ENCODE measurements at places on chromosomes 5 and 9.

GRCh38 chr5:172749881-172750633 lies 20.9 kb downstream of the DUSP1 start:
- DNase-seq = no peak

GRCh38 chr5:180214870-180215770 lies 6.1 kb upstream of the RASGEF1C start:
- no peak for DNase-seq

DNA sequence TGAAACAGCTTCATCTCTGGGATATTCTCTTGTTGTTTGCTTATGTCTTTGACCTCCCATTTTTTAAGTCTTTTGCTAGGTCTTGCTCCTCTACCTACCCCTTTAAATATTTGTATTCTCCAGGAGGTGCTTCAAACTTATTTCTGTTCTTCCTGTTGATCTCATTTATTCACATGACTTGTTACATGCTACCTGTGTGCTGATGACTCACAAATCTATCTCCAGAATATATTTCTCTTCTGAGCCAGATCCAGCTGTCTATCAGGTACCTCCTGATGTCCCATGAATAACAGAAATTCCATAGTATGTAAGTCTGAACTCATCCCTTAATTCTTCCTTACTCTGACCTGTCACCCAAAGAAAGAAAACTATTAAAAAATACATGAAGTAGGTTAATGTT lies 11.0 kb downstream of the NIPBL start:
- DNase-seq = no peak

- DNase-seq = no peak
Observed at GRCh38 chr5:95773335-95774059, 42.4 kb downstream of the RHOBTB3 start.

- DNase-seq = no peak
Observed at GRCh38 chr5:77774981-77775789, 954 bp downstream of the TBCA start.

DNA sequence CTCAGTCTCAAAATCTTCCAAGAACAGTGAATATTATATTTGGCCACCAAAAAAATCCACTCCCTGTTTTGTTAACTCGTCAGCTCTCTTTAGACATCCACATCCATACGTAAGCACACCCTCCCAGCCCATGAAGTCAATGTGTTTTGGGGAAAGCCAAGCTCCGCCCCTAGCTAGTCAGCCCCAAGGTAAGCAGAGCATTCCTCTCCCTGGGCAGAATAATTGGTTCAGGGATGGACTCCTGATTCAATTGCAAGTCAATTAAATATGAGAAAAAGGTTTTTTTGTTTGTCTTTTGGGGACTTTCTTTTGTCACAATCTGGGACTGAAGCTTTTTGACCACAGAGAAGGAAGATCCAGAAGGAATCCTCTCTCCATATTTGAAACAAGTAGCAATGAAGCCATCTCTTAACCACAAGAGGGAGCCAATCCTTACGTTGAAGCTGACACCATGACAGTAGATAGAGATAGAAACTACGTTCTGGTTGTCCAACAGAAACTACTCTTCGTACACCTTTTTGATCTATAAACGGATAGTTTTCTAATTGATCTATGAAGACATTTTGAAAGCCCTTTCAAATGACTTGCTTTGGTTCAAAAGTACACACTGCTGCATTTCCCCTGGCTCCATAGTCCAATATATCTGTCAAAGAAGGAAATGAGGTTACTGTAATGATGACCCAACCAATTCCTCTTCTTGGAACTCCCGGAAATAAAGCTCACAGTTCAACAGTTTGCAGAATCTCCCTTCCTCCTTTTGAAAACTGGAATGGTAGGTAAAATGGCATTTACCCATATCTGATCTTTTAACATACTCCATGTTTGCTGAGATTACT lies 166.4 kb downstream of the TLE1 start:
- no peak for DNase-seq

DNA sequence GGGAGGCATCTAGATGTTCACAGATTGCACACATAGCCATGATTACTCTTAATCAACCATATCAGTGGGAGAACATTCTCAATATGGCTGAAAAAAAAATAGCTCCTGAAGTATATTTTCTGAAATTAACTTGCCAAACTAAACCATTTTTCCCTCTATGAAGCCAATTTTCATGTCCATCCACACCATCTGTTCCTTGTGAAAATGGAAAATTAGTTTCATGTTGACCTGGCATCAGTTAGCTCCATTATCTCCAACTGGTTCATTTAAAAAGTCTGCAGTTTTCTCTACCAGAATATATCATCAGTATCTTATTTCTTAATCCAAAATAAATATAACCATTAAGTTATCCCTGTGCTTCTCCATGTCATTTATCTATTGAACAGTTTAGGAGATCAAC lies 138.8 kb upstream of the CDH10 start:
- DNase-seq = no peak

- no peak for DNase-seq
Observed at GRCh38 chr9:88571419-88571818, 36.4 kb downstream of the NXNL2 start.

GRCh38 chr5:62542720-62543119 lies 35.9 kb upstream of the LRRC70 start:
- no peak for DNase-seq

- DNase-seq = no peak
Observed at GRCh38 chr9:112176524-112176923, 1.4 kb upstream of the SUSD1 start.

Data from cortex of kidney (tissue), 1 donor.